ENCODE measurements at places on chromosomes 12 and 14. TPM values are rescaled to one million over a fixed set of nuclear protein-coding genes. Genes with fewer than 3 reads are reported as not detected.

VDR gene
- total RNA-seq: 1.1 TPM

DACT1 gene
- total RNA-seq: 1.5 TPM

FOXG1 gene
- 0.07 TPM for total RNA-seq

PLA2G1B gene
- not detected for total RNA-seq

ZFYVE1 gene
- 25.5 TPM for total RNA-seq

SLC6A12 gene
- total RNA-seq: not detected

CAPZA3 gene
- total RNA-seq: not detected

ABHD12B gene
- total RNA-seq: not detected
